Activated CD4-positive, alpha-beta T cell treated with anti-CD3 and anti-CD28 coated beads for 4 hours (primary cell): ENCODE measurements at places on chromosomes 7 and 10.

DNA sequence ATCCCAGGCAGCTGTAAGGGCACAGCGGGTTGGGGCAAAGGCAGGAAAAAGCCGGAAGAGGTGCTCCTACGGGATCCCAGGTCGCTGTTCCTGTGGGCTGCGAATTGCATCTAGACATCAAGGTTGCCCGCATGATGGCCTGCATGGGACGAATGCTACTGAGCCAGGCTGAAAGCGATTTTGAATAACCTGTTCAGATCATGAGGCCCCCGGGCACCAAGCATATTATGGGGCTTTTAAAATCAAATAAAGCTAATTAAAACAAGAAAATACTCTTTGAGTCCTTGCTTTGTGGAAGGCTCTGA is 37.1 kb downstream of the CAMK2B start:
- no peak for DNase-seq

DNA sequence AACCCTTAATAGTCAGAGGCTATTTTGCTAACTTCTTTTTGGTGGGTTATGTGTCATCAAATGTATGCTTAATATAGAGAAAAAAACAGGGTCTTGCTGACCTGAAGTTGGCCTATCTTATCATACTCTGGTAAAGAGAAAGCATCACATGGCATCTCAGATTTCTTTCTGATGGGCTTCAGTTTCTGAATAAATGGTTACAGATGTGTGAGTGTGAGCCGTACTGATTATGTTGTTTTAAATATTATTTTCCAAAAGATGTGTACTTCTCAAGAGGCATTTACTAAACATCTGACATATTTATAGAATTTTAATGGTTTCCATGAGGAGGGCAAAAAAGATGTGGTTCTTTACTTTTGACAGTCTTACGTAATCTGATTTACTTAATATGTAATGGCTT is 28.4 kb downstream of the BBS9 start:
- DNase-seq: no peak

GRCh38 chr7:137458399-137458798 is 114.9 kb upstream of the PTN start:
- DNase-seq: no peak

DNA sequence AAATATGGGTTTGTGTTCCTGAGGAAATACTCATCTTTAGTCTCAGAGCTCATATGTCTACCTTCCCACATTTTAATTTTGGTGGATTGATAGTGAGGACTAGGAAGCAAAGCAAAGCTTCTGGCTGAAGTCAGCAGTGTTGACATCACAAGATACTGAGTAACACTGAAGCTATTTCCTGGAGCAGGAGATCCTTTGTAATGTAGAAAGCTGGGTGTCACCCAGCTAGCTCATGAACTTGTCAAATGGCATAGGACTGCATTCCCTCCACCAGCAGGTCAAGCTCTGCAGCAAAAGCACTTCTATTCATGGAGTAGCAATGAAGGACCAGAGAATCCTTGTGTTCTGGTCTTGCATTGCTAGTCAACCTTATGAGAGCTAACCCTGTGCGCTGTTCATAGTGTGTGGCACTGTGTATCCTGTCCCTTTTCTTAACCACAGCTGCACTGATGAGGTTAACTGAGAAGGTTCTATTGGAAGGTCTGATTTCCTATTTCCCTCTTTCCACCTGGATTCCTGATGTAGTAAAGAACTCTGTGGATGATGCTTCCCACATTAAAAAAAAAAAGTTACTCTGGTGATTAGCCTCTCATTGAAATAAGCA is 94.8 kb upstream of the ZNF804B start:
- no peak for DNase-seq

GRCh38 chr10:127937069-127937468 is 30.2 kb downstream of the PTPRE start:
- no peak for DNase-seq

- no peak for DNase-seq
Measured at GRCh38 chr10:123156078-123156477, 1.9 kb downstream of the BUB3 start.

DNA sequence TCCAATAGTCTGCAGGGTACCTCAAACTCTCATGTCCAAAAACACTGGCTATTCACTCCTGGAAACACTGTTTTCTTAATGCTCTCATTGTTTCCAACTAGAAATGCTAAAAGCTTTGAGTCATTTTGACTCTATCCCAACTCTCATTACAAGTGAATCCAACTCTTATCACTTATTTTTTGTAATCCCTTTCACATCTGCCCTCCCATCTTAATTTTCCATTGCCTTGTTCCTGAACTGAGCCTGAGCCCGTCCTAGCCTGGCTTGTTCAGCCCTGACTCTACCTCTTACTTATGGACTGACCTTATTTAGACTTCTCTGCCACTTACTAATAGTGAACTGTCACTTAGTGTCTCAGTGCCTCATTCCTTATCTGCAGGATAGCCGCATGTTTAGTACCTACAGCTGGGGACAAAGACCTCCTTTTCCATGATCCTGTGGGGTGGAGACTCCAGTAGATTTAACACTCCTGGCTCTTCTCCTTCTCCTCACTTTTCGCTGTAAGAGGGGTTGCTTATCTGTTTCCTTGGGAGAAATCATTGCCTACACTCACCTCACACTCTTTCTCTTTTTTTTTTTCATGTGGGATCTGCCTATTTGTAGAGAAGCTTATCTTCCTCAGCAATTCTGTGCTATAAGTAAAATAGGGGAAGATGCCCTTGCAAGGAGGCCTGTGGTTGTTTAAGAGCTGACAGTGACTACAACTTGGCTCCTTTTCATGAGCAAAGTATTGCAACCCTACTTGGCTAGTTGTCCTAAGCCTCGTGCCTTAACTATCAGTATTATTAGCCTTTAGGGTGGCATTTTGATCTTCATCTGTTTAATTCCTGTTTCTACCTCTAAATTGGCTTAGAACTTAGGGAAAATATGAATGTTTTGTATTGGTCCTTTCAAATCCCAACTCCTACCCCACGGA is 56.4 kb downstream of the SLC16A12 start:
- DNase-seq: no peak

DNA sequence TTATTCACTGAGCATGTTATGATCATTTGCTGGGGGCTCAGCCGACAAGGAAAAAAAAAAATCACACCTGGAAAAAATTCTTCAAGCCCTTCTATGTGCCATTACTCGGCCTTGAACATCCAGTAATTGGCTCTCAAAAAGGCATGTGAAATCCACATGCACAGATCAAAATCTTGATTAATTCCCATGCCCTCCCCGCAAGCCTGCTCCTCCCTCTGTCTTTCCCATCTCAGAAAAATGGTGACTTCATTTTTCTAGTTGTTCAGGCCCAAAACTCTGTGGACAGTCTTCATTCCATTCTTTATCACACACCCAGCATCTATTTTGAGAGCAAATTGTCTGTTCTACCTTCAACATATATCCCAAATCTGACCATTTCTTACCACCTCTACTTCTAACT is 91.2 kb upstream of the FRMD4A start:
- DNase-seq: no peak

- DNase-seq: no peak
Measured at GRCh38 chr7:101896941-101897340, 79.5 kb downstream of the CUX1 start.

DNA sequence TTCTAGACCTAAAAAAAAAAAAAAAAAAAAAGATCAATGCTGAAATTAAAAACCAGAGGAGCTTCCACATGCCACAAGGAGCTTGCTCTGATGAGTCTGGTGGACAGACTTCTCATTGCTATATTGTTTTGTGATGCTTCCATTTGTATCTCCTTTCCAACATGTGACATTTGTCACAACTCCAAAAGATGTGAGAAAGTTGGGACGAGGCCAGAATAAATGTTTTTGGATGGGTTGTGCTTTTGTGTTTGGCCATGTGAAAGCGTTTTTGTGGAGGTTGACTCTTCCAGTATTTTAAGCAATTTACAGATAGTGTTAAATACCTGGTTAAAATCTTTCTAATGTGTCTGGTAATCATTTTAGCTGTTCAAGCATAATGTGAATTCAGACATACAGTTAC is 280.1 kb downstream of the SKAP2 start:
- DNase-seq: no peak

DNA sequence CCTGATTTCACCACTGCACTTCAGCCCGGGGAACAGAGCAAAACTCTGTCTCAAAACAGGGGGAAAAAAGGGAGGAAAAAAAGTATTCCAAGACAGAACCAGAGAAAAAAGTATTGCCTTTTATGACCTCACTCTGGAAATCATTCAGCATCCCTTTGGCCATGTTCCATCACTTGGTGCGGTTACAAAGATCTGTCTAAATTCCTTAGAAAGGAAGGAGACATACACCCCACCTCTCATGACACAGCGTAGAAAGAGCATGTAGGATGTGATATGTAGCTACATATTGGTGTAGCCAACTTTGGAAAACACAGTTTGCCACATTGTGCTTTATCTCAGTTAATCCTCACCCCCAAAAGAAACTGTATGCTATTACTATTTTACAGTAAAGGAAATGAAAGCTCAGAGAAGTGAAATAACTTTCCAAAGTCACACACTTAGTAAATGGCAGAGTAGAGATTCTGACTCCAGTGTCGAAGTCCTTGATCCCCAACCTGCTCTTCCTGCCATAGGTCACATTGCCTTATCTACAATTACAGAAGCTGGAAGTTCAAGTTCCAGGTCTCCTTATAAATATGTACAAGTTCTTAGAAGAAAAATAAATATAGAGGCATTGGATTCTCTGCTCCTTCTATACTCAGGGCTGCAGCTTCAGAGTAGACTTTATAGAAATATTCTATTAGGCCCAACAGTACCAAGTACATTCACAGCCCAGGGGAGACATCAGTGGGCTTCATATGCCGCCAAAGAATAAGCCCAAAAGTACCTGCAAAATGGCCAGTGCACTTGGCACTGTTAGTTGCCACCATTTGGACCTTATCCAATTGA is 91.6 kb upstream of the KMT2E start:
- DNase-seq: no peak
